Activated naive CD8-positive, alpha-beta T cell treated with anti-CD3 and anti-CD28 coated beads for 36 hours (primary cell): ENCODE measurements at places on chromosomes 12 and 14. TPM values are rescaled to one million over a fixed set of nuclear protein-coding genes. Genes with fewer than 3 reads are reported as not detected.

- peak overlapping the region; percentile 73 for H3K4me3 ChIP-seq
- H3K4me1 ChIP-seq, result peaks cover 35% of the 10 kb centered on the region
- peak overlapping the region; percentile 96 for H3K27ac ChIP-seq
- peaks cover 35% of the 10 kb centered on the region for H3K36me3 ChIP-seq
- no peaks in the 10 kb centered on the region for H3K27me3 ChIP-seq
Observed at GRCh38 chr12:49019443-49020324, 1.1 kb upstream of the PRKAG1 start.

GRCh38 chr12:113253532-113254285 lies 32.4 kb downstream of the TPCN1 start:
- no peaks in the 10 kb centered on the region for H3K27me3 ChIP-seq
- peaks cover 40% of the 10 kb centered on the region for H3K36me3 ChIP-seq

- H3K4me3 ChIP-seq, result no peak overlapping the region
- H3K27ac ChIP-seq, result no peak overlapping the region
- H3K4me1 ChIP-seq, result peaks cover 4% of the 10 kb centered on the region
Observed at GRCh38 chr12:52945389-52946232, 3.3 kb upstream of the KRT18 start.

Gene ARHGEF40
- total RNA-seq, result 0.21 TPM

Gene SLC35E3
- total RNA-seq, result 12.3 TPM

Gene PSME1
- total RNA-seq, result 479 TPM
